ENCODE measurements at places on chromosomes 5 and 9. TPM values are rescaled to one million over a fixed set of nuclear protein-coding genes. Genes with fewer than 3 reads are reported as not detected.

DNA sequence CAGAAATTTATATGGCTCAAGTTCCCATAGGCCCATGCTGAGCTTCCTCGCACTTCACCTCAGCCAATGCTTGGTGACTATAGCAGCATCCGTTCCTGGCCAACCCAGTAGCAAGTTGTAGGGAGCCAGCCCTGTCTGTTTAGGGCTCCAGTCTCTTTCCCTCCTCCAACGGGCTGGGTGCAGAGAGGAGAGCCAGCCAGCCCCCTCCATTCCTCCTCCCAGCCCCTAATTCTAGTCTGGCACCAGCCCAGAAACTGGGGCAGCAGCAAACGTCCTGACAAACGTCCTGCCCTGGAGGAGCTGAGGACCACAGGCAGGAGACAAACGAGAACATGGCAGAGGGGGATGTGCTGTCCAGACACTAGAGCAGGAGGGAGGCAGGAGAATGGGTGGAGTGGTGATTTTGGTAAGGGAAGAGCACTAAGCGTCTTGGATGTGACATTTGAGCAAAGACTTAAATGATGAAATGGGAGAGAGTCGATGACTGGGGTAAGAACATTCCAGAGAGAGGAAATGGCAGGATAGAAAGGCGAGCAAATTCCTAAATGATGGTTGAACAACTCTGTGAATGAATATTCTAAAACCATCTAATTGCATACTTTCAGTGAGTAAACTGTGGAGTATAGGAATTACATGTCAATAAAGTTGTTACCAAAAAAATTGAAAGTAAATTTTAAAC, 222.5 kb upstream of the DAPK1 start:
- no peak for DNase-seq

DNA sequence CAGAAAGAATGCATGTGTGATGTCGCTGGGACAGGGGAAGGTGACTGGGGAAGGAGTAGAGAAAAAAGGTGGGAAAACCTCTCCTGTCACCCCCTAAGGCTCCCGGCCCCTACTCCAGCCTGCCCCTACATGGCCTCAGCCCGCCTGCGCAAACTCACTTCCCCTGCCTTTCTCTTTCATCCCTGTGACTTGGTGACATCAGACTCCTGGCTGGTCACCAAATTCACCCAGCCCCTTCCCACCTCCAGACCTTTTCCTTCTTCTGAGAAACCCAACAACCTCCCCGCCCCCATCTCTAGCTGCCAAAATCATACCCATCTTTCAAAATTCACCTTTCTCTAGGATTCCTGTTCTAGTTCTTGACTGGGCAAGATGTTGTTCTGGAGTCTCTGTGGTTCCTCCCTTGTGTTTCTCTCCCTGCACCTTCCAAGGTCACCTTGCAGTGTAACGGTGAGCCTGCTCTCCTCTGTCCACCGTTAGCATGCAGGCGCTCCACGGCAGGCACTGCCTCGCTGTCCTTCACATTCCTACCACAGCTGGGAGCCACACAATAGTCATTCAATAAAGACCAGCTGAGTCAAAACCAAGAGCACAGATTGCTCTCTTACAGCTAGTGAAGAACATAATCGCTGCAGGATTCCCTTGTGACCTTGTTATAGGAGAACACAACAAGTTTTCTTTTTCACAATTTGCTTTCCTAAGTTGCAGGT, 134.5 kb downstream of the FANCC start:
- DNase-seq, result no peak

- no peak for DNase-seq
Measured at GRCh38 chr5:163642904-163643303, 137.5 kb downstream of the MAT2B start.

DNA sequence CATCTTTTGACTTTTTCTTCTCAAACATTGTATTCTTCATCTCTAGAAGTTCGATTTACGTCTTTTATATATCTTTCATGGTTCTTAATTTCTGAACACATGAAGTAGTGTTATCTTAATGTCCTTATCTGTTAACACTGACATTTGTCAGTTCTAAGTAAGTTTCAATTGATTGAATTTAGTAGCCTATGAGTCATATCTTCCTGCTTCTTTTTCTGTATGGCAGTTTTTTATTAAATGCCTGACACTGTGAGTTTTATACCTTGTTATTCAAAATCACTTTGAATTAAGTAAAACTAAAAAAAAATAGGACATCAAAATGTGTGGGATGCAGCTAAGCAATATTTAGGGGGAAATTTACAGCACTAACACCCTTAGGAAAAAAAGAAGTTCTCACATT, 707.0 kb upstream of the ACO1 start:
- no peak for DNase-seq

DNA sequence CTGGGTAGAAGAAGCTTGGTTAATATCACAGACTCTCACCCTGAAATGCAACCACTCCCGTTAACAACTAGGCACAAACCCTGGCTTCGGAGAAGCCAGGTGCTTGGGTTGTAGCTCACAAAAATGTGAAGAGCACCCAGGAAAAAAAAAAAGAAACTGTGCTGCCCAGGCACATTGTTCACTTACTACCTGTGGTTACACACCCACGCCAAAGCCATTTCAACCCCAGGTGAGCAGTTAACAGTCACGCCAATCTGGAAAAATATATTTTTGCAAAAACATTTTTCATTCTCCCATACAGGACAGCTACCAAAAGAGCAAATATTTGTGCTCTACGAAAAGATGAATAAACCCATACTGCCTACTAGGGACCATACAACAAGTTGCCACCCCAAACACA, 49.2 kb downstream of the SIL1 start:
- DNase-seq, result no peak

KIF24 gene
- total RNA-seq, result 3.9 TPM

DNA sequence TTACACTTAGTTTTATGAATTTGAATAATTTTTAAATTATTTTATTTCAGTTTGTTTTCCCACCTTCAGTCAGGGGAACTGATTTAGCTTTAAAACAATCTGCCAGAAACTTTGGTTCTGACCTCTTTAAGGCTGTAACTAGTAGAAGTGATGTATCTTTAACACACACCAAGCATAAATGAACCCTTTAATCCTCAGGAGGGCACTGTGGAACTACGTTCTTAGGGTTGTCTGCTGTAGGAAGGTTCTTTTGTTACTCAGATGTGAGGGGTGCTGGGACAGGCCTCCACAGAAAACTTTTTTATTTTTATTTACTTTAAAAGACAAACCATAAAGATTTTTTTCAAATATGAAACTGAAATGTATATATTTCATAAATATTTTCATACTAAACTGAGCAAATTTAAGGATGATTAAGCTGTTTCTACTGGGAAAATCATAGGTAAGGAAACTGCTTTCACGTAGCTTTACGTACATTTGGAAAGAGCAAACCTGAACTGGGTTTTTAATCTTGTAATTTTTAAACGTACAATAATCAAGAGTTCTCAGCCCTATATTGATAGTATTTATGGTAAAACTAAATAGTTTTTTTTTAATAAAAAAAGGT, 5.3 kb downstream of the KLF4 start:
- peak; percentile 52 for DNase-seq

DNA sequence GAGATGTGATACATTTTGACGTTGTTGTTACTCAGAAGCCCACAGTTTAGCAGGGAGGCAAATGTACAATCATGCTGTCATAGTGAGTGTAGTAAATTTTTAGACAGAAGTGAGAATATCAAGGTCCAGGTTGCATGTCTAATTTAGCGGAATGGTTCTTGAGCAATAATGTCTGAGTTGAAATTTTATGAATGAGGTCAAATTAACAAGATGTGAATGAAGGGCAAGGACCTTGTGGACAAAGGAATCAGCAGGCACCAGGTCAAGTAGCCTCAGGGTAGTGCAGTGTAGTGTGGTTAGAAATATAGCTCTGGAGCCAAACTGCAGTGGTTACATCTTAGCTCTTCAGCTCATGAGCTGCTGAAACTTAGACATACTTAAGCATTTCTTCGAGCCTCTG, 36.2 kb downstream of the TNFSF8 start:
- no peak for DNase-seq

DNA sequence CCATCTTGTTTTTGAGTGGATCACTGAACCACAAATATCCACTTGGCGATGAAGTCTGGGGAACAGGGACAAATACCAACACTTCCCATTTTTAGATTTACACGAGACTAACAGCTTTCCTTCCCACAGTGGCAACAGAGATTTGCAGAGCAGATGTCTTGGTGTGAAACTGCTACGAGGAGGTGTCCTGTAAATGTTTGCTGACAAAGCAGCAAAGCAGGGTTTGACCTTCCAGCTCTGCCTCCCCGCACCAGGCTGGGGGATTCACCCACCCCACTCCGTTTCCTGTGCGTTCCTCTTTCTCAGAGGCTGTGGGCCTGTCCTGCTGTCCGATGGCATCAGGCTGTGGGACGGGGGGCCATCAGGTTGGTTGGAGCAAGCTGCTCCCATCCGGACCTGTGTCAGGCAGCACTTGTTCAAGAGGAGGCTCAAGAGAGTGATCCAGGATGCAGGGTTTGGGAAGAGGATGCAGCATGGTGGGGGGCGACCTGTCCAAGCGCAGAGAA, 693 bp upstream of the RGS3 start:
- no peak for DNase-seq

GRCh38 chr5:176870110-176870591, 29.0 kb downstream of the HK3 start:
- peak; percentile 72 for DNase-seq

GRCh38 chr5:1667648-1668140, 131.9 kb downstream of the MRPL36 start:
- no peak for DNase-seq

GRCh38 chr9:134500931-134501760, 140.5 kb upstream of the COL5A1 start:
- DNase-seq, result no peak

TSSK1B gene
- total RNA-seq, result not detected

DNA sequence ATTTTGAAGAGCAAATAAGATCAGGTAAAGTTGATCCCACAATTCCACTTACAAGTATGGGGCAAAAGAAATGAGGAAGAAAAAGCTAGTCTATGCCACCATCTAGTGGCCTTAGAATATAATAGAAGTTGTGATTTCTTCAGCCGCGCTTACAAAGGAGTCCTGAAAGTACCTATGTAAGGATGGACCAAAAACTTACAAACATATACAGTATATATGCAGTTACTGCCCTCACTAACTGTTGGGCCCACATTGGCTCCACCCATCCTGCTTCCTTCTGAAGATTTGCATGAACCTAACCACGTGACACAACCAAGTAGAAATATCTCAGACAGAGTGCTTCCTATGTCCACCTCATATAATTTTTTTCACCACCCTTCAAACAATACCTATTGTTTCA, 11.7 kb upstream of the OR13D1 start:
- peak; percentile 37 for DNase-seq
